ENCODE measurements at places on chromosomes 5 and 9. TPM values are rescaled to one million over a fixed set of nuclear protein-coding genes. Genes with fewer than 3 reads are reported as not detected.

GRCh38 chr9:108786901-108787689 lies 68.7 kb downstream of the ACTL7B start:
- peak; percentile 20 for DNase-seq

DNA sequence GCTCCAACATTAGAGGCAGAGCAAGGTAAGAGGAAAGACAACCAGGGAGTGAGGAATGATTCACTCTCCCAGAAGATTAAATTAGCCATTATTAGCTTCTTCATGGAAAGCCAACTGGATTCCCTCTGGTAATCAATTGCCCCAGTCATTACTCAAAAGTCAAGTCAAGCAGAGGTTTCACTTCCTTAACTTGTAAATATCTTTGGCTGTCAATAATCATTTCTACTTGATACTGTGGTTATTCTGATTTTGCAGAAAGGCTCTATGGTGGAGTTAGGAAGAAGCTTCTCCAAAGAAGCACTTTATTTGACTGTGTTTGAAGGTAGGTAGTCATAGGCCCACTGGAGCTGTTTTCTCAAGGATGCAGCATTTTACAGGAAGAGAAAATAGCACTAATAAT lies 78.0 kb downstream of the JAKMIP2 start:
- DNase-seq, result no peak

DNA sequence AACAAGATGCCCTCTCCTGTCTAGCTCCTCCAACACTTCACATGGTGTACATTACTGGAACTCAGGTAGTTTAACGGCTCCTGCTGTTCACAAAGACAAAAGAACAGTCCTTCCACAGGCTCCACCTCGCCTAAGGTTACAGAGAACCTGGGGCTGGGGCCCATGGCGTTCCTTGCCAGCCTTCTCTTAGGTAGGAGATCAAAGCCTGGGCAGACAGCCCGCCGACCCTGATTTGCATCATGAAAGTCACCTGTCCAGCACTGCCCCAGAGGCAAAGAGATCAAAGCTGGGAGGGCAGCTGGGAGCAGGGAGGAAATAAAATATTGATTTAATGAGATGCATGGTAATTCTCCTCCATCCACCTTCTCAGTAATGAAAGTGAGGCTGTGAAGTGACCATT lies 115.0 kb upstream of the SLIT3 start:
- DNase-seq, result peak; percentile 29

GRCh38 chr5:170629566-170630175 lies 125.9 kb downstream of the KCNIP1 start:
- DNase-seq, result no peak

The HTR4 gene
- polyA plus RNA-seq, result not detected

The HMMR gene
- 0.58 TPM for polyA plus RNA-seq

- DNase-seq, result peak; percentile 80
Observed at GRCh38 chr9:121278477-121279261, 10.7 kb downstream of the GSN start.

GRCh38 chr9:88947581-88948573 lies 43.4 kb upstream of the S1PR3 start:
- no peak for DNase-seq

- no peak for DNase-seq
Observed at GRCh38 chr9:105636331-105636730, 25.9 kb upstream of the TAL2 start.

GRCh38 chr5:1480217-1480616 lies 35.0 kb upstream of the SLC6A3 start:
- DNase-seq, result no peak

- no peak for DNase-seq
Observed at GRCh38 chr9:113504725-113505590, 41.4 kb downstream of the RGS3 start.

- DNase-seq, result no peak
Observed at GRCh38 chr9:136977223-136977622, at the start of gene PTGDS. Gene PTGDS, plus strand, starts transcription at chr9:136977504. Its CDS starts 75 bp downstream, at chr9:136977579.

The SHISAL2B gene
- polyA plus RNA-seq, result not detected

DNA sequence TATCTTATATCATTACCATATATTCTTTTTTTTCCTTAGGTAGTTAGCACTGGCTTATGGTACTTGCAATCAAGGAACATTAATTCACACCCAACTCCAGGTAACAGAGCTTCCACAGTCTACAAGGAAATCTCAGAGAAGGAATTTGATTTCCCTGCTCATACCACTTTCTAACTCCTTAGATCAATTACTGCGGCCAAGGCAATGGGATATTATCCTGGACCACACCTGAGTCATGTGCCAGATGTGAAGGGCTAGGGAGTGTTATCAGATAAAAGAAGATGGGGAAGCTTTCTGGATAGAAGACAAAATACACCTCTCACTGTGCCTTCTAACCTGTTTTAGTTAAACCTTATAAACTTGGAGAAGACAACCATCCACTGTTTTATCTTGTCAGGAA lies 181.2 kb downstream of the CCDC192 start:
- DNase-seq, result no peak

DNA sequence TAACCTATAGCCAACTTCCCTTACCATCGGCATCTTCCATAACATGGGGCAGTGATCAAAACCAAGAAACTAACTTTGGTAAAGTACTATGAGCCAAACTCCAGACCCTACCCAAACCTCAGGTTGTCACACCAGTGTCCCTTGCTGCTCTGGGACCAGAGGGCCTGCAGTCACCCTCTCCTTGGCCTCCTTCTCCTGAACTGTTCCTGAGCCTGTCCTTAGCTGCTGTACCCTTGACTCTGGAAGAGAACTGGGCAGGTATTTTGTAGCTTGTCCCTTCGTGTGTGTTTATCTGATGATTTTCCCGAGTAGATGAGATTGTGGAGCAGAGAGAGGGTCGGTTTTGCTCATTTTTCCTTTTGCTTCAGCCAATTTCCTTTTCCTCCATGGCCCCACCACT lies 240.4 kb downstream of the SYK start:
- no peak for DNase-seq

GRCh38 chr9:102054811-102055210 lies 316.4 kb upstream of the GRIN3A start:
- no peak for DNase-seq

GRCh38 chr9:85971731-85972130 lies 30.8 kb downstream of the NAA35 start:
- DNase-seq, result no peak

- no peak for DNase-seq
Observed at GRCh38 chr9:8715788-8716187, 916.2 kb upstream of the DMAC1 start.

The ZNF608 gene
- 5.9 TPM for polyA plus RNA-seq

DNA sequence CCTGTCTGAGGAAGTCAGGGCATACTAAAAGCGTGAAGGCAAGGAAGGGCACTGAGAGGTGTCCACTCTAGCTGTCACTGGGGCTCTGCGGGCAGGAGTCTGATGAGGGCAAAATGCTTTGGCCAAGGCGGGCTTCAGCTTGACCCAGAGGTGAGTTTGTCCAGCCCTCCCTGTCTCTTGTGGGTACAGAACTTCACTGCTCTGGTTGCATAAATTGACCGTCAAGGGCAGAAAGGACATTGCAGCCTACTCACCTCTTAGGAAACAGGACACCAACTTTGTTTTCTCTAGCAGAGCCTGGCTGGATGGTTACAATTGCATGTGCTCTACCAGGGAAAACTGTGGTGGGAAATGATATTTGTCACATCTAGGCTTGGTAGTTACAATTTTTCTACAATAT lies 170.9 kb downstream of the TMEM38B start:
- DNase-seq, result no peak

GRCh38 chr5:122697191-122697590 lies 77.7 kb upstream of the SNX2 start:
- no peak for DNase-seq

The STC2 gene
- 2.1 TPM for polyA plus RNA-seq

DNA sequence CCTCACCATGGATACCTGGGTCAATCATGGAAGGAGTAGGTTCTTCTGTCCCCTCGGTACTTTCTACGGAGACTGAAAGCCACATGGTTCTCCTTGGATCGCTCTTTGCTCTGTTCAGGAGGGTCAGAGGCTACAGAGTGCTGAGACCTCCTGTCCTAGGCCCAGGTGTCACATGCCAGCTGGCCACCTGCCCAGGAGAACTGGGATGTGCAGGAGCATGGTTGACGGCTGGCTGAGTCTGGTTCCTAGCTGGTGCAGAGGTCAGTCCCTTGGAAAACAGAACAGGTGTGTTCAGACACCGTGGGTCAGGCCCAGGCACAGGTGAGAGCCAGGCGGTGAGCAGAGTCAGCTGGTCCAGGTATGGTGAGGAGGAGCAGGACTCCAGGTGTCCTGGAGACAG lies 416.3 kb downstream of the IRX1 start:
- no peak for DNase-seq

GRCh38 chr5:55701462-55702103 lies 10.5 kb downstream of the SLC38A9 start:
- DNase-seq, result no peak

DNA sequence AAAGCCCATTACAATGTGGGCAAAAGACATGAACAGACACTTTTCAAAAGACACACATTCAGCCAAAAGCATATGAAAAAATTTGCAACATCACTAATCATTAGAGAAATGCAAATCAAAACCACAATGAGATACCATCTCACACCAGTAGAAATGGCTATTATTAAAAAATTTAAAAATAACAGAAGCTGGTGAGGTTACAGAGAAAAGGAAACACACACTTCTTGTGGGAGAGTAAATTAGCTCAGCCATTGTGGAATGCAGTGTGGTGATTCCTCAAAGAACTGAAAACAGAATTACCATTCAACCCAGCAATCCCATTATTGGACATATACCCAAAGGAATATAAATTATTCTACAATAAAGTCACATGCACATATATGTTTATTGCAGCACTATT lies 585.2 kb upstream of the TUSC1 start:
- no peak for DNase-seq

The TLR4 gene
- polyA plus RNA-seq, result 5.8 TPM

DNA sequence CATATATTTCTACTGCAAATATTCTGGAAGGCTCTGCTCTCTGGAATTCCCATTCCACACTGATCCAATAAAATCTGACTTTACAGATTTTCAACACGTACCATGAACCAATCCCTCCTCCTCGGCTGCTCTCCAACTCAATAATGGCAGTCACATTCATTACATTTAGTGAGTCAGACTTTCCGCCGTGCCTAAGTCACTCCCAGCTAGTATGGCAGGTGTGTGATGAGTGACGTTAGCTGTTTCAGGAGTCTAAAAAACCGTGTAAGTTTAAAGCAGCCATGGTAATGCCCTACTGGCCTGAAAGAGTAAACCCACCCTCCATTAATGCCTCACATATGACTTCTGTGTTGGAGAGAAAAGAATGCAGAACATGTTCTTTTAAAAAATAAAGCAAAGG lies 3.3 kb downstream of the FBN2 start:
- peak; percentile 15 for DNase-seq

GRCh38 chr5:176151281-176151680 lies 86.9 kb upstream of the SIMC1 start:
- DNase-seq, result peak; percentile 70

The CDC20B gene
- 0.88 TPM for polyA plus RNA-seq

GRCh38 chr9:77556396-77556795 lies 91.7 kb downstream of the GNA14 start:
- no peak for DNase-seq

The PCDHA1 gene
- not detected for polyA plus RNA-seq

All from kidney (tissue), 22 donors.